ENCODE measurements at places on chromosomes 16 and 17.

GRCh38 chr17:4147751-4148310, 4.8 kb downstream of the CYB5D2 start:
- DNase-seq, result no peak

- DNase-seq, result no peak
These were observed 70.8 kb downstream of the ABR start for GRCh38 chr17:1108765-1109605.

DNA sequence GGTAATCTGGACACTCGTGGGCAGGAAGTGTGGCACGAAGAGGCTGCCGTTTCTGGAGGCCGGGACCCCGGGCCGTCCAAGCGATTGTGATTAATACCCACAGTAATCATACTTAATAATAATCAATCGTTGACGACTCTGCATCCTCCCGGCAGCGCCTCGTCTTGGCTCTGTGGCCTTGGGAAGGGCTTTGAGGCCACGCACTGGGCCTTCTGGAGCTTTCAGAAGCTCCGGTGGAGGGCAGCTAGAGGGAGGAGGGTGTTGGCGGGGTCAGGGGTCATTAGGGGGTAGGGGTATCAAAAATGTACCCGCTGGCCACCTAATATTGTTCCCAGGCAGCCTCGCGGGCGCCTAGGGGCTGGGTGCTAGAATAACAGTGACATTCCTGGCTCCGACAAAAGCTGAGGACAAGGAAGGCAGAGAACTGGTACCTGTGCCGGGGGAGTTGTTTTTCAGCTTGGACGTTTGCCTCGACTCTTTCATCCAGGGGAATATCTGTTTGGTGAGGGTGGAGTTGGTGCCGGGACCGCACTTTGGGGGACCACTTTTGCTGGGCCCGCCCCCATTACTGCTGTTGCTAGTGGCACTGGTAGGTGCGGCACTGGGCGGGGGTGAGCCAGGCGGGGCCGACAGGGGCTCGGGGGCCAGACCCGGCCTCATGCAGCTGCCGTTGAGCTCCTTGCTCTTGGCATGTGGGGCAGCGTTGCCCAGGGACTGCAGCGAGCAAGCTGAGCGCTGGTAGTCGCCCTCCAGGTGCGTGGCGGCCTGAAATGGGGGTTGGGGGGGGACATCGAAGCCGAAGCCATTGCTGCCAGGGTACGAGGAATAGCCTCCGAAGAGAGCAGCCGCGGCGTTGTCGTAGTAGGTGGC, 6.9 kb upstream of the HOXB2 start:
- no peak for DNase-seq

GRCh38 chr17:6492892-6493674, 48.8 kb downstream of the PIMREG start:
- peak; percentile 13 for DNase-seq

DNA sequence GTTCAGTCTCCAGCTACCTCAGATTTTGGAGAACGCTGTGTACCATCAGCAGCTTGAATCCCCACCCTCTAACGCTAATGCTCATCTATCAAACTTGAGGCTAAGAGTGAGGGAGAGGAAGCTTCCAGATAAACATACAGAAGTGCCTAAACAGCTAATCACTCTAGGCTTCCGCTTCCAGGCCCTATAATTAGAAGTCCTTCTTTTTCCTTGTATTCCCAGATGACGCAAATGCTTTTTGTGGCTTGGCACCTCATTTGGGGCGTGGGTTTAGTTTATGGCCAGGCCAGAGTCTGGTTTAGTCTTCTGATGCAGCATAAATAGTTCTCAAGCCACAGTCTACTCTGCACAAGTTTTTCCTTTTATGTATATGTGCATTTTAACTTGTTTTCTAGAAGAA, 263.4 kb downstream of the BCAS3 start:
- no peak for DNase-seq

- DNase-seq, result no peak
These were observed at the start of gene ABCC11 for GRCh38 chr16:48247311-48247710. Gene ABCC11 (minus strand): TSS chr16:48247539. CDS start chr16:48231921, 15,618 bp downstream.

- no peak for DNase-seq
These were observed 46.1 kb downstream of the WSB1 start for GRCh38 chr17:27339836-27340550.

DNA sequence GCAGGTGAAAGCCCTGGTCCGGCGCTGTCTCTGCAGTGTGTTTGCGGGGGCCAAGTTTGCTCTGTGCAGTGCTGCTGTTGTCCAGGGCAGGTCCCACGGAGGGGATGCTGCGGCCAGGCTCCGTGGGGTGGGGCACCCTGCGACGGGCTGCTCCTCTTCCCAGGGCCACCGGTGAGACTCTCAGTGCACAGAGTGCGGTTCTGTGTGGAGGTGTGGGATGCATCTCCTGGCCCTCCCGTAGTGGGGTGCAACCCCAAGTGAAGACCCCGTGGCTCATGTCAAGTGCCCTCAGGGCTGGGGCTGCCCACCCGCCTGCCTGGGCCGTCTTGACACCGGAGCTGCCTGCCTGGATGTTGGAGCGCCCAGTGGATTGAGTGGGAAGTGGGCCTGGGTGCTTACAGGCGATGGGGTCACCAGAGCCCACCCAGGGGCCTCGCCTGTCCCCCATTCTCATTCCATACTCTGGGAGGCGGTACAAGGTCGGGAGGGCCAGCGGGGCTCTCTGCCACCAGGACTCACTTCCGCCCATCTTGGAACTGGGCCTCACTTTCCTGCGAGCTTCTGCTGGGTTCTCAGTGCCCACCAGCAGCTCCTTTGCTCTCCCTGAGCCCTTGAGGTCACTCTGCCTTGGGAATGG, 119.9 kb downstream of the BANP start:
- no peak for DNase-seq

DNA sequence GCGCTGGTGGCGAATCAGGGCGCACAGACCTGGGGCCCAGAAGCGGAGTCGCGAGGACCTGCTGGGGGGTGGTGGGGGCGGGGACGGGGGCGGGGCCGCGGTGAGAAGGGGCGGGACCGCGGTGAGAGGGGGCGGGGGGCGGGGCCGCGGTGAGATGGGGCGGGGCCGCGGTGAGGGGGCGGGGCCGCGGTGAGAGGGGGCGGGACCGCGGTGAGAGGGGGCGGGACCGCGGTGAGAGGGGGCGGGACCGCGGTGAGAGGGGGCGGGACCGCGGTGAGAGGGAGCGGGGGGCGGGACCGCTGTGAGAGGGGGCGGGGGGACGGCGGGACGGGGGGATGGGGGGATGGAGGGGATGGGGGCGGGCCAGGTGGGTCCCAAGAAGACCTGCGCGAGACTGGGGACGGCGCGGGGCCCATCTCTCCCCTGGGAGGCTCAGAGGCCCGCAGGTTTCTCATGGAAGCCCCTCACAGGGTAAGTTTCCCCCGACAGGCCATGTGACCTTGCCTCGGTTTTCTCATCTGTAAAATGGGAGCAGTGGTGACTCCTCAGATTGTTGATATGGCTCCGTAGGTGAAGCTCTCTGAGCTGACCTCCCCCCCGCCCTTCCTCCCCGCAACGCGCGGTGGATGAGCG, 28.6 kb upstream of the DBNDD1 start:
- DNase-seq, result no peak

DNA sequence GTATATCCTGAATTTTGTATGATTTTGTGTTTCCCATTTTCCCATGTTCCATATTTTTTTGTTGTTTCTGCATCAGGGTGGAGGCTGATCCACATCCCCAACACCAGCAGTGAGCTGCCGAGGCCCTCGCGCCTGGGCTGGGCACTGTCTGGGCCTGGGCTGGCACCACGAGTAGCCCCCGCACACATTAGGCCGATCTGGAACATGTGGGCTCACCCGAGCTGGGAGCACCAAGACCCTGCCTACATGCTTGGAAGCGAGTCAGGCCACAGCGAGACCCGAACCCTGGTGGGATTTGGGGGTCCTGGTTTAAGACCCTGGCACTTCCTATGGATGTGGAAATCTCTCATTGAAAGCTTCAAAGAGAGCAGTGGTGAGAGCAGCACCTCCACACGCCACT, 8.5 kb downstream of the KCTD5 start:
- DNase-seq, result no peak
